T1000 (cell line): ENCODE measurements at places on chromosomes 13 and 19.

DNA sequence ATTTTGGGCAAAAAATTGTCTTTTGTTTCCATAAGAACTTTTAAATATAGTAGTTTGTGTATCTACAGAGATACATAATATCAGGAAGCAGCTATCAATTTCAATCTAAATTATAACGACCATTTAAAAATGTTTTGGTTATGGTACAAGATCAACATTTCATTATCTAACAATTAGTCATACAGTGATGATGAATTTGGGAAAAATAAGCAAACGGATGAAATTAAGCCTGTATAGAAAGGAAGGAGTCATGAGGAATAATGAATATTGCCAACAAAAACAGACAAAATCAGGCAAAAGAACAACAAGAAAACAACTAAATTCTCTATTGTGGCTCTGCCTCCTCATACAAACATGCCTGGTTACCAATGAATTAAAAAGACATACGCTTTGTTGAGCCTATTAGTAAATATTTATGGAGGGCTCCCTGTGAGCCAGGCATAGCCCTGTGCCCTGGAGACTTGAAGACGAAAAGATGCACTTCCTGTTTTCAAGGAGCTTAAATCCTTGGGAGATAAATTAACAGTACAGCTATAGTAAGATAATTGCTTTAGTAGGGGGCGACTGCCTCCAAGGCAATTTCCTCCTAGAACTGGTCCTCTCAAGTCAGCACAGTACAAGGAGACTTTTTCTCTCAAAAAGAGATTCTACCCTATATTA is 73.0 kb downstream of the NALCN start:
- DNase-seq, result no peak

GRCh38 chr19:14165990-14166830 is 29.8 kb upstream of the ASF1B start:
- no peak for DNase-seq

- DNase-seq, result no peak
These were observed 65.2 kb downstream of the SLC15A1 start for GRCh38 chr13:98687319-98687718.

- DNase-seq, result no peak
These were observed 28.5 kb downstream of the SLITRK1 start for GRCh38 chr13:83853771-83854170.
